ENCODE measurements at places on chromosomes 2 and 18. TPM values are rescaled to one million over a fixed set of nuclear protein-coding genes. Genes with fewer than 3 reads are reported as not detected.

DNA sequence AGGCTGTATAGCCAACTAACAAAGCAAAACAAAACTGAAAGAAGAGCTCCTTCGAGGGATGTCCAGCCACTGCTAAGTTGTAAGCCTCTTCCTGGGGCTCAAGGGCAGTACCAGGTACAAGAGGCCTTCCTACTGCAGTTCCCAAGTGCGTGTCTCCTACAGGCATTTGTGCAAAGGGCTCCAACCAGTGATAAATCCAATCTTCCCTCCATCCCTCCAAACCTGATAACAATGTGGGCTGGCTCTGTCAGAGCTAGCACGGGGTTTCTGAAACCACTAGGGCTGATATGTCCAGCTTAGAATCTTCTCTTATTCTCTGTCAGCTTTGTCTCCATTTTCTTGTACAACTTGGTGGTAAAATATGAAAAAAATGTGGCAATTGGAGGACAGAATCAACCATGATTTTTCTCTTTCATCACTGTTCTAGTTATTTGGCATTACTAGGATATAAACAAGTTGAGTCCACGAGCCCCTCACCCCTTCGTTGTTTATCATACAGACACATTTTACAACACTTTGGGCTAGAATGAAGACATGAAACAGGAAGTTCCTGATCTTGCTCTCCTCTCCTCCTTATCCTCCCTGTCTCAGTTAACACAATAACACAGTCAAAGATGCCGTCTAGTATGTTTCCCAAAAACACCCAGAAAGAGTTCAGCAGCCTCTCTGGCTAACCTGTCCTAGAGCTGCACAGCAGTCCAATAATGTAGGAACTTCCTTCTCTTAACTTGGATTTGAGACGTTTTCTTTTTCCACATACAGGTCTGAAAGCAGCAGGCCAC is 35.4 kb upstream of the WIPF1 start:
- peak overlapping the region; percentile 14 for H3K4me3 ChIP-seq
- peaks cover 5% of the 10 kb centered on the region for H3K36me3 ChIP-seq
- peak overlapping the region; percentile 81 for H3K27ac ChIP-seq
- peaks cover 36% of the 10 kb centered on the region for H3K4me1 ChIP-seq
- no peaks in the 10 kb centered on the region for H3K27me3 ChIP-seq

DNA sequence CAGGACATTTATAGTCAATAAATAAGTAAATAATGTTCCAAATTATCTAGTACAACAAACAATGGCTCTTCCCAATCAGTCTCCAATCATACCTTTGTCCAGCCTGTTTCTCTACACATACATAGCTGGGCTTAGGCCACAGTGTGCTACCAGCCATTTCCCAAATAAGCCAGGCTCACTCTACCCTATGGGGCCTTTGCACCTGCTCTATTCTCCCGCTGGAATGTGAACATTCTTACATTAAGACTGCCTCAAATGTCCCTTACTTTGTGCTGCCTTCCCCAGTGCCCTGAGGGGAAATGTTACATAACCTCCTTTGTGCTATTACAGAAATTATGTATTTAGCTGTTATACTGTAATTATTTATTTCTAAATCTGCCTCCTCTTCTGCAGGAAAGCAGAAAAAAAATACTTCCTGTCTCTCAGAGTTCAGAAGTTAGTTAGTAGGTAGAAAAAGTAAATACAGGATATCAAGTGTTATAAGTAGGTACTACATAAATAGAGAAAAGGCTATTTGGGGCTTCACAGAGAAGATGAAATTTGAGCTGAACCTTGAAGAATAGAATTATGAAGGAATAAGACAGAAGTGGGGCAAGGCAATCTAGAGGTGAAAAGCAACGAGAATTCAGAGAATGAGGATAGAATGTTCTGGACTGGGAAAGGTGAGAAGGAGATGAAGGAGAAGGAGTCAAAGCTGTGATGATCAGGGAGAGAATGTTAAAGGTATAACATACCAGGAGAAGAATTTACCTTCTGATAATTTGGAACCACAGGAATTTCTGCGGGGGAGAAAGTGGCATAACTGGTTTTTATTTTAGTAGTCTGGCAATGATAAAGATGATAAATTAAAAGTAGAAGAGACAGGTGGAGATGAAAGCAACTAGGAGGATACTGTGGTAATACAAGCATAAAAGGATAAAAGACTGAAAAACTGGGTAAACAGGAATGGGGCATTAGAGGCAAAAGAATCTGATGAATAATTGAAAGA is 37.0 kb downstream of the ROCK1 start:
- H3K27me3 ChIP-seq = no peaks in the 10 kb centered on the region
- peaks cover 3% of the 10 kb centered on the region for H3K4me1 ChIP-seq
- H3K27ac ChIP-seq = no peak overlapping the region
- H3K4me3 ChIP-seq = no peak overlapping the region
- DNase-seq = no peak

DNA sequence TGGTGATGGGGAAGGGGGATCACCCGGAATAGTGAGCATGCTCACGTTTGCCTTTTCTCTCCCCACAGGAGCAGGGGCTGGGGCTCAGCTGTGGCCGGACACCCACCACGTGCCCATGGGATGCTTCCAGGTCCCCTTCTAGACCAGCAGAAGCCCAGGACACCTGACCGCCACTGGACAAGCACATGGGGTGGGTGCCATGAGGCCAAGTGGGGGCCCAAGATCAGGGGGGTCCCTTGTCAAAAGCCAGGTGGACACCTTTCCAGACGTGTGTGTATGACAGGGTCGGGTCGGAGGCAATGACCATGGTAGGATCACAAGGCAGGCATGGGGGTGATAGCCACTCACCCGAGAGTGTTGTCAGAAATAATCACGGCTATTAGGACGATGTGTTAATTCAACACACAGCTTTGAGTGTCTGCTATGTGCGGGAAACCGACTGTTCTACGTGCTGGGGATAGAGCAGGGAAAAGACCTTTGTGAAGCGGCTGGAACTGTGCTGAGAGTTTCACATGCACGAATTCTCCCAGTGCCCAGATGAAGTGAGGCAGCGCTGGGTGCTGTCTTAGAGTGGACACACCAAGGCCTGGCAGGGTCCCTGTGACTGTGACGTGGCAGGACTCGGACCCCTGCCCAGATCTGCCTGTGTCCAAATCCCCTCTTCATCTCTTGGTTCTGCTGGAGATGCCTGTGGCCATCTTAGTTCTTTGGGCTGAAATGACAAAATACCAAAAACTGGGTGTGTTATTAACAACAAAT is 244.7 kb downstream of the NDUFA10 start:
- H3K27me3 ChIP-seq = peaks cover 13% of the 10 kb centered on the region
- DNase-seq = no peak
- no peaks in the 10 kb centered on the region for H3K36me3 ChIP-seq
- H3K4me3 ChIP-seq = no peak overlapping the region

GRCh38 chr2:215149060-215149459 is 10.6 kb upstream of the ABCA12 start:
- H3K27ac ChIP-seq = no peak overlapping the region
- H3K4me3 ChIP-seq = no peak overlapping the region
- H3K36me3 ChIP-seq = no peaks in the 10 kb centered on the region
- no peaks in the 10 kb centered on the region for H3K27me3 ChIP-seq

GRCh38 chr2:168392024-168392423 is 64.0 kb upstream of the CERS6 start:
- DNase-seq = peak; percentile 10
- H3K4me1 ChIP-seq = no peaks in the 10 kb centered on the region
- H3K27me3 ChIP-seq = no peaks in the 10 kb centered on the region
- no peak overlapping the region for H3K4me3 ChIP-seq
- no peaks in the 10 kb centered on the region for H3K36me3 ChIP-seq
- no peak overlapping the region for H3K27ac ChIP-seq

- no peak overlapping the region for H3K27ac ChIP-seq
- H3K4me3 ChIP-seq = no peak overlapping the region
- H3K36me3 ChIP-seq = peaks cover 45% of the 10 kb centered on the region
- no peak for DNase-seq
Observed at GRCh38 chr2:232843834-232844233, 26.2 kb upstream of the SNORC start.

- no peaks in the 10 kb centered on the region for H3K27me3 ChIP-seq
- peaks cover 18% of the 10 kb centered on the region for H3K4me1 ChIP-seq
- no peaks in the 10 kb centered on the region for H3K36me3 ChIP-seq
- peak; percentile 84 for DNase-seq
Observed at GRCh38 chr18:3623769-3624545, 174.0 kb downstream of the TGIF1 start.

DNA sequence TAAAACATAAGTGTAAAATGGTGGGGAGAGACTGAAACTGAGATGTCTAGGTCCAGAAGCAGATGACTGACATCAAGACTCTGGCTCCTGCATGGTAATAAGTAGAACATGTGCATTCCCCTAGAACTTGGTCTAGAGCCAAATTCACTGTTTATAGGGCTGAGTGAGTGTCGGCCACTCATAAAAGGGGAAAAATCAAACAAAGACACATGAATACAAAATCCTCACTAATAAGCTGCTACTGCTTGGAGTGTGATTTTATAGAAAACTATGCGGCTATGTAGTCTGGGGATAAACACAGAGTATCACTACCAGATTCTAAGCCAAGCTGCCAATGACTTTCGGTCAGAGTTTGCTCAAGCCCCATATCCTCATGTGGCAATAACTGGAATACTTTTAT is 1080.8 kb upstream of the DDX18 start:
- H3K36me3 ChIP-seq = no peaks in the 10 kb centered on the region
- H3K4me1 ChIP-seq = no peaks in the 10 kb centered on the region
- H3K27ac ChIP-seq = no peak overlapping the region
- H3K4me3 ChIP-seq = no peak overlapping the region
- DNase-seq = peak; percentile 1
- no peaks in the 10 kb centered on the region for H3K27me3 ChIP-seq

GRCh38 chr2:186919296-186919695 is 70.3 kb upstream of the ZSWIM2 start:
- H3K4me3 ChIP-seq = no peak overlapping the region
- no peaks in the 10 kb centered on the region for H3K36me3 ChIP-seq

GRCh38 chr2:144780983-144781382 is 261.1 kb upstream of the ZEB2 start:
- H3K4me1 ChIP-seq = no peaks in the 10 kb centered on the region
- H3K4me3 ChIP-seq = no peak overlapping the region
- DNase-seq = no peak
- H3K36me3 ChIP-seq = no peaks in the 10 kb centered on the region
- no peak overlapping the region for H3K27ac ChIP-seq
- H3K27me3 ChIP-seq = no peaks in the 10 kb centered on the region

DNA sequence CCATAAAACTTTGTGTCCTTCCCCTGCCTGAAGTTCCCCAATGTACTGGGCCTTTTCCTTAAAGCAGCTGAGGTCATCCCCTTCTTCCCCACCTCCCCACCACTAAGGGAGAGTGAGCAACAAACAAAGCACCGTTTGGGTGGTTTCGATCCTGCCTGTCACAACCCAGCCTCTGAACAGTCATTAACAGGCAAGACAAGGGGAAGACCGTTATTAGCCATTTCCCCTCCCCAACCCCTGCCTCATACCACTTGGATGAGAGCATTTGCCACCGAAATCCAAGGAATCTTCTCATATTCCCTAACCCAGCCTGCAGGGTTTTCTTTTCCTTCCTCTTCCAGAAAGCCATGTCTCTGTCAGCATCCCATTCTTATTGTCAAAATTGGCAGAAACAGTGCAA is 65.6 kb downstream of the STRADB start:
- no peaks in the 10 kb centered on the region for H3K4me1 ChIP-seq
- no peak overlapping the region for H3K4me3 ChIP-seq
- no peaks in the 10 kb centered on the region for H3K36me3 ChIP-seq
- no peaks in the 10 kb centered on the region for H3K27me3 ChIP-seq

Gene SLC40A1
- 37.4 TPM for total RNA-seq

Gene COL5A2
- total RNA-seq = 787 TPM

Gene CDKL4
- total RNA-seq = 3.2 TPM
